ENCODE measurements at places on chromosomes 2 and 18.

DNA sequence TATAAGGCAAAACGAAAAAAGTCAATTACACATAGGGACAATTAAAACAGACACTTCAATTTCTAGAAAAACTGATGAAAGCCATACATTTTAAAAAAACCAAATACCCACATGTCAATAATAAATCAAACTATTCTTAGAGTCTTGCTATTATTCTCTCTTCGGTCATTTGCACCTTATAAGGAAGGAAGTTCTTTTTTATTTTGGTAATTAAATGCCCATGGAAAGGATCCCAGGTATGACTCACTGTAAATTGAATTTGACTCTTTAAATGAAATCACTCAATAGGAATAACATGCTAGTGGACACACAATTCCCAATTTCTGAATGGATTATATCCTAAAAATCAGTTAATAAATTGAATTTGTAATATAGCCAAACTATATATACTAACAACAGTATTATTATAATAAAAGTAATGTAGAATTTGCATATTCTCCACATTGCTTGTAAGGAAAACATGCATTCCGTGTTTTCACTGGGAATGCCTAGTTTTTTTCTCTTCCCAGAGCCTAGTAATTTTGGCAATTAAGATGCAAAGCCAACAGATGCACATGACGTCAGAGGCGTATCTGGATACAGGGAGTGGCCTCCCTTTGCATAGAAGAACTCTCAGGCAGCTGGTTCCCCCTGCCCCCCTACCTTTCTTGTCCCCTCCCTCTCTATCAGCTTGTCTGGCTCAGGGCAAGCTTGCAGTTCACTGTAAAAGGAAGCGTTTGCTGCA, 153.5 kb upstream of the PGAP1 start:
- DNase-seq: no peak

DNA sequence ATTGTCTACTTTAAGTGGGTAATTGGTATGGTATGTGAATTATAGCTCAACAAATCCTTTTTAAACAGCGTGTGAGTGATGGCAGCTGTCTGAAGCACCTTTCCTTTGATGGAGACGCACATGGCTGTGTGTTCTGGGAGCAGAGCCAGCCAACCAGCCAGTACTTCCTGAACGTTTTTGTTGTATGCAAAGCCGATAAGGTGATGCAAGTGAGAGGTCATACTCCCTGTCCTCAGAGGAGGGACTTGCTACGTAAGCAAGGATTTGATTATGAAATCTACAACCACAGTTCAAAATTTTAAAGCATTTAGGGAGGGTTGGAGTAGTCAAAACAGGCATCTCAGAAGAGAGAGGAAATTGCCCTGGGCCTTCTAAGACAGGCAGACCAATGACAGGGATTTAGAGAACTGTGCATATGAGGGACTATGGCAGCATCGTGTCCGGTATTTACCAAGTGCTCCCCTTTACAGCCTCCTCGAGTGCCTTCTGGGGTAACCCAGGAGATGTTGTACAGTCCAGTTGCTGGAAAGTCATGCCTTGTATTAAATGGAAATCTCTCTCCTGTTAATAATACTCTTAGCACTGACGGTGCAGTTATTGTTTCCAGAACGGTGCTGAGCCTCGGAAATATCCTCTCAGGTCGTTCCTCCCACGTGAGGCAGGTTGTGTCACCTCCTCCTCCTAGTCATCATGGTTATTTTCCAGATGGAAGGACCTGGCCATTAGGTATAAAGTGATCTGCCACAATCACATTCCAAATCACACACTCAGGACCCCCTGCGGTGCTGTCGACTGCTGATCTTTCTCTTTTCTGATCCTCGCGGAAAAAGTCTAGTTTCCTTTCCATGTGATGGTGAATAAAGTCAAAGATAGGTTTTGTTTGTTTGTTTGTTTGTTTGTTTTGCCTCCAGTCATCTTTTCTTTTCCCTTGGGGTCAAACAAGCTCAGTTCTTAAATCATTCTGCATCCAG, 28.4 kb downstream of the ARHGEF4 start:
- no peak for DNase-seq

DNA sequence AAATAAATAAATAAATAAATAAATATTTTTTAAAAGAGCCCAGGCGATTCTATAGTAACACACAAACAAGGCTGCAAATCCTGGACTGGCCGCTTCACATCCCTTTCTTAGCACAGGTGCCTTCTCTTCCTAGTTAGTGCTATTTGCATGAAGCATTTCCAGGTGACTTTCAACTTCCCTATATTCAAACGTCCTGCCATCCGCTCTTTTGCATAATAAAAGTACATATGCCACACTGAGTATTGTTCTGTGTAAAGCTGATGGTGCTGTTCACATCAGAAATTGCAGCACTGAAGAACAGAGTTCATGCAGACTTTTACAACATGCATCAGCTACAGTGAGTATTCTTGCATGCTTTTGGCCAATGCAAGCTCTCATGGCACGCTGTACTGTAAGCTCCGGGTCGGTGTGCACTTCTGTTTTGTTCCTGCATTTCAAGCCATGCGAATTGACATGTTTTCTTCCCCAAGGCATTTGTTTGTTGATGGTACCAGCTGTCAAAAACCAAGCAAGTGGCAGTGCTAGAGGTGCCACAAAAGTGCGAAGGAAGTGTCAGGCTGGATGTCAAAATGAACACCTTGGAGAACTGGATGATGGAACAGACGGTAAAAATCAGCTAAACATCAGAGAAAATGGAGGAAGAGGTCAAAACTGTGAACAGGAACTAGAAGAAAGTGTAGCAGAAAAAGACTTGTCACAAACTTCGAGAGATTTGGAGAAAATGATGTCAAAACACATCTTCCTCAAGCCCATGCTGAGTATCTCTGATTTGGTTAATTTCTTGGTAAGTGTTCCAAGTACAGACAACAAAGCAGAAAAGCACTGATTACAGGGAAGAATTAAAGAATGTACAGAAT, 25.5 kb upstream of the CEP68 start:
- DNase-seq: no peak

DNA sequence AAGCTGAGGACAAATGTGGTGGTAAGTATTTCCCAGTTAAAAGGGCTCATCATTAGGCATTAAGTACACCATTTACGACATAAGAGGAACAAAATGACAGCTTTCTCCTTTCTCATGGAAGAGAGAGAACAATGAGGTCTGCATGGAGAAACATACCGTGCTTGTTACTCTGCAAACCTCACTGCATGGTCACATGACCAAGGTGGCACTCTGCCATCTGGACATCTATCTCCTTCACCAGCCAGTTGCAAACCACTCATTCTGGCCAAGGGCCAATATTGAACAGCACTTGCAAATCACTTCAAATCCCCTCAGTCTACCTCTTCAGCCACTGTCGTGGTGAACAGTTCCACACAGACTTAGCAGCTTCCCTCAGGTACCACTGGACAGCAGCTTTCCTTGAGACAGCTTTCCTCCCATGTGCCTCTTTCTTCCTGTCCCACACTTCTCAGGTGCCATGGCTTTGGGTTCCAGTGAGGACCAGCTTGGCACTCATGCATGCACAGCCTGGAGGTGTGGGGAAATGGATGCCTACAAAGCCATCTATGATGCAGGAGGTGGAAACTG, 29.5 kb upstream of the DPP4 start:
- DNase-seq: no peak

GRCh38 chr2:60484133-60484645, 69.3 kb downstream of the BCL11A start:
- no peak for DNase-seq

DNA sequence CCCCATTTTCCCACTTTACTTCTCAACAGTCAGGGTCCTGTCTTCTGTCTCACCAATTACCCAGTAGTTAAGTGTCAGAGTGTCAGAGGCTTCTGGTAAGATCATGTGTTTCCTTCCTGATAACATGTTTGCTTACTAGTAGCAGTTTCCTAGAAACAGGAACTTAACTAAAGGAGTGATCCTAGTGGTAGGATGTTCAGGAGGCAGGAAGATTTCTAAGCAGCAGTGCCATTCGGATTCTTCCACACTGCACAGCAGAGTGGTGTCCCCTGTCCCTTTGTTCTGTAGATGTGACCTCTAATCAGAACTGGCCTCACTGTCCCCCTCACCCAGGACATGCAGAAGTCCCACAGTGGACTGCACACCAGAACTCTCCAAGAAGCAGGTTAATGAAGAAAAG, 221.8 kb upstream of the OSR1 start:
- no peak for DNase-seq

- DNase-seq: no peak
Observed at GRCh38 chr2:58448845-58449244, 207.7 kb upstream of the FANCL start.

DNA sequence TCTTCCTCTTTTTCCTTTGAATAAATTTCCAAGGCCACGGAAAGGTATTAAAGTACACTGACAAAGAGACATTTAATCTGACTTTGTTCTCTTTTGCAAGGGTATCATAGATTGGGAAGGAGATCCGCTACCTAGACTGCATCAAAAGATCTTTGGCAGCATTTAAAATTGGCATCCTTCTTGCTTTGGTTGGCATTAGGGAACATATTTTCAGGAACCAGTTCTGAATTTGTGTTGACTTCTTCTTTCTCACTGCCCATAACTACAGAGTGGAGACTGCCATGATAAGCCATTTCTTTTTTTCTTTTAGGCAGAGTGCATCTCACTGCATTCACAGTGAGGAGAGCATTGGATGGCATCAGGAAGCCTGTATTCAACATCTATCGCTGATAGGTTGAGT, 83.4 kb downstream of the DOCK10 start:
- no peak for DNase-seq

DNA sequence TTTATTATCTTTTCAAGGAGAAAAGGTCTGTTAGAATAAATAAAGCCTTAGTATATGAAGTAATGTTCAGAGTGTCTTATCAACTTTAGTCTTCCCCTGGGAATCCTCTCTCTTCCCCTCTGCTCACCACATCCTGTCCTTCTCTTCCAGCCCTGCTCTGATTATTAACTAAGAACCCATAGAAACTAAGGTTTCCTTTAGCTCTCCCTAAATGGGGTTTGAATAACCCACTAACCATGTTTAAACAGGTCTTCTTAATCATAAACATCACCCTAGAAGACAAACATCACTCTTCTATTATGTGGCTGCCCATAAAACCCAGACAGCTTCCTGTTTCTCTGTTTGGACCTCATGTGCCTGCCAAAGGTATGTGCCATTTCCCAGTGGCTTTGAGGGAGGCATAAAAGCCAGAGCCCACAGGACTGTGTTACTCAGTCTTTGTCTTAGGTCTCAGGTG, 50.1 kb downstream of the SLC14A1 start:
- DNase-seq: no peak

GRCh38 chr2:171547720-171548119, 25.4 kb downstream of the CYBRD1 start:
- DNase-seq: no peak

- DNase-seq: no peak
Observed at GRCh38 chr2:154203902-154204301, 332.2 kb downstream of the GALNT13 start.

DNA sequence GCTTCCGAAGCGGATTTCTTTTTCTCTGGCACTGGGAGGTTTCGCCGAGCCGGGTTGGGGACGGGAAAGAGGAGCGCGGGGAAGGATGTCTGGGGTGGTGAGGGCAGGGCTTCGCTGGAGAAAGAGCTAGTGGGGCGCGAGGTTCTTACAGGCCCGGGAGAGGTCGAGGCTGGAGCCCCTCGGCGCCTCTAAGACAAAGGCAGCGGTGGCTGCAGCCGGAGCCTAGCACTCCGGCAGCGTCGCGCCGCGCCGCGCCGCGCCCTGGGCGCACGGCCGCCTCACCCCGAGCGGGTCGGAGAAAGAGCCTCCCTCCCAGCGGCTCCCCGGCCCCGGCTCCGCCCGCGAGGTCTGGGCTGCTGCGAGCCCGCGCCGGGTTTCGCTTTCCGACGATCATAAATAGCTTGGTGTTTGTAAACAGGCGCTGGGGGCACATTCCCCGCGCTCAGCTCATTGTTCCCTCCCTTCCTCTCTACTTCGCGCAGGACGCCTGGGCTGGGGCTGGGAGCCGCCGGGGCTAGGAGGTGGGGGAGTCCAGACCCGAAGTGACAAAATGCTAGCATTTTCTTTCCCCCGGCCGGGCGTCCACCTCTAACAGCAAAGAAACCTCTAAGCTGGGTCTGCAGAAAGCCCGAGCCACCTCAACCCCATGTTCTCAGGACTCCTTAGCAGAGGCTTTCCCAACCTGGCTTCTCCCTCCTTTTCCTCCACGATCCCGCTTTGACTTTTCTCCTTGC, 813 bp upstream of the MEIS1 start:
- DNase-seq: no peak

GRCh38 chr2:211823886-211824479, 714.6 kb downstream of the ERBB4 start:
- no peak for DNase-seq

- no peak for DNase-seq
Observed at GRCh38 chr18:24825397-24825796, 365.0 kb downstream of the HRH4 start.

- no peak for DNase-seq
Observed at GRCh38 chr18:74126684-74127655, 20.7 kb downstream of the FBXO15 start.

DNA sequence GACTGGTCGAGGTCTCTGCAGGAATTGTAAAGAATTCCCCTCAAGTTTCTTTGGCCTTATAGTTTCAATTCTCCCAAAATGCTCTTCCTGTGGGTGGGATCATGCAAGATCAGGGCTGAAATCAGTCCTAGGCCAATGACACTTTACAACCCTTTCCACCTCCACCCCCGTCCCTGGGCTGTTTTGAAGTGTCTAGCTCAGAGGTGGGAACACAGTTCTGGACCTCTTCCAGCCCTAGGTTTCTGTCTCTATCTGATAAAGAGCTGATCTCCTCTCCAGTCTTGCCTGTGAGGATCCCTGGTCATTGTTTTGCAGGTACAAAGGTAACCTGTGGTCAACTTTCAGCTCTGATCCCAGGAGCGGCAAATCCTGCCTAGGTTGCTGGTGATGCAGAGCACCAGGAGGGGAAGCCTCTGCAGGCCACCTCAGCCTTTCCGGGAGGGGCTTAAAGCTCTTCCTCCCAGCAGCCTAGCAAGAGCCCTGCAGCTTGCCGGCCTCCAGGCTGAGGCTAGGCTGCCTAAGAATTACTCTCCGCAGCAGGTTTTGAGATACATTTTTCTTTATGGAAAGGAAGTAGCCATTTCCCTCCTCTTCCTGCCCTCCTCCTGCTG, 69.8 kb upstream of the WIPF1 start:
- DNase-seq: no peak

GRCh38 chr2:60742419-60742818, 13.6 kb upstream of the PAPOLG start:
- DNase-seq: no peak

DNA sequence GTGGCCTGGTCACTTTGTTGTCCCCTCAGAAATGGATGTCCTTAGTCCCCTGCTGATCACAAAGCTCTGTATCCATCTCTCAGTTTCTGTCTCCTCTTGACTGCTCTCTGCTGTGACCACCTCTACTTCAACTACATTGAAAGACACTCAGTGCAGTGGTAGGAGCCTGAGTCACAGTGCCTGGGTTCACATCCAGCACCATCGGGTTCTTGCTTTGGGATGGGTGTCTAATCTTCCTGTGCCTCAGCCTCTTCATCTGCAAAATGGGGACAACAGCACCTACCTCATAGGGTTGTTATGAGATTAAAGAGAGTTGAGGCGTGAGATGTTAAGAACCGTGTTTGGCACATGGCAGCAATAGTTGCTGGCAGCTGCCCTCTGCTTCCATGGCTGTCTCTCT, 30.6 kb downstream of the YPEL5 start:
- DNase-seq: no peak
